Stomach (tissue), 19 donors: ENCODE measurements at places on chromosomes 12 and 14. TPM values are rescaled to one million over a fixed set of nuclear protein-coding genes. Genes with fewer than 3 reads are reported as not detected.

RSRC2 gene
- total RNA-seq: 234 TPM

MAP1LC3B2 gene
- total RNA-seq: not detected

TEDC1 gene
- 44.9 TPM for total RNA-seq

GPD1 gene
- total RNA-seq: 9.5 TPM

BCL2L14 gene
- total RNA-seq: 32.7 TPM

CLIP1 gene
- total RNA-seq: 133 TPM

USP44 gene
- 0.43 TPM for total RNA-seq
